Ovary (tissue), 10 donors: ENCODE measurements at places on chromosomes 4 and X.

DNA sequence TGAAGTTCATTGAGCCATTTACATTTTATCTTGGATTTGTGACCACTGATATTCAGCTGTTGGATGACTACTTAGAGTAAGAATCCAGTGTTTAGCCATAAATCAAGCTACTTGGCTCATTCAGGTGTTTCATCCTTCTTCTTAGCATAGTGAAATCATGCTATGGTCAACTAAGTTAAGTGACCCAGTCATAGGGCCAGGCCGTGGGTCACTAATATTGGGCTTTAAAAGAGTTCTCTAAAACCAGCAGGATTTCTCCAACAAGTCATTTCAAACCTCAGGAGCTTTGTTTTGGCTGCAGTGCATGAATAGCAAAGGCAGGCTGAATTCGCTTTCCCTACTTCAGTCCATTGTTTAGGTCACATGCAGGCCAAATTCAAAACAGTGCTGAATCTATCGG, 181.0 kb downstream of the MAML3 start:
- DNase-seq = no peak

GRCh38 chrX:55142206-55142918, 53.5 kb downstream of the PAGE2 start:
- no peak for DNase-seq

DNA sequence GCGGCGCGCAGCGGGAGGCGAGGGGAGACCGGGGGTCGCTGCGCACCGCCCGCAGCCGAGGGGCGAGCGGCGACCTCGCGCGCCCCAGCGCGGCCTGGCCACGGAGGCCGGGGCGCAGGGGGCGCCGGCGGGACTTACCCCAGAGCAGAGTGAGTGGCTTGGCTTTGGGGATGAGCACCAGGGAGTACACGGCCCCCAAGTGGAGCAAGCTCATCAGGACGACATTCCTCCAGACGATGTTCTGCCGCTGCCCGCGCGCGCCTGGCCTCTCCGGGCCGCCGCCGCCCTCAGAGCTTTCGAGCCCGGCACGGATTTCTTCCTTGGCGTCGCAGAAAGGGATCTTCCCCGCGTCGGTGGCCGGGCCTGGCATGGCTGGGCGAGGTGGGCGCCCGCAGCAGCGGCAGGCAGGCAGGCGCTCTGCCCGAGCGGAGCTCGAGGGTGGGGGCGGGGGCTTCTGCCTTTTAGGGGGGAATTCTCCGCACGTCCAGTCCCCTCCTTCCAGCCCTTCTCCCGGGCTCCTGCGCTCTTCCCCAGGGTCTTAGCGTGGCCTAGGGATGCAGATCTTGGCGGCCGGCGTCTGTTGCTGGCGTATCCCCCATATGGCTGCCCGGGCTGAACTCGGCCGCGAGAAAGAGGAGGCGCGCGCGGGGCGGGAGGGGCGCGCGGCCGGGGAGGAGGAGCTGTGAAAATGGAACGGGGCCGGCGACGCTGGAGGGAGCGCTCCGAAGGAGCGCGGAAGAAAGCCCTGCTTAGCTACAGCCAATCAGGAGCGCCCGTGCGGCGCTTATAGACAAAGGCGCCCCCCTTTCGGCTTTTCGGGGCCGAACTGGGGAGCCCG, at the start of gene SCD5:
SCD5 (minus strand) TSS at position 629 of the 838 bp plus-strand sequence; CDS start at position 370, 259 bp downstream.
- DNase-seq = peak; percentile 82

DNA sequence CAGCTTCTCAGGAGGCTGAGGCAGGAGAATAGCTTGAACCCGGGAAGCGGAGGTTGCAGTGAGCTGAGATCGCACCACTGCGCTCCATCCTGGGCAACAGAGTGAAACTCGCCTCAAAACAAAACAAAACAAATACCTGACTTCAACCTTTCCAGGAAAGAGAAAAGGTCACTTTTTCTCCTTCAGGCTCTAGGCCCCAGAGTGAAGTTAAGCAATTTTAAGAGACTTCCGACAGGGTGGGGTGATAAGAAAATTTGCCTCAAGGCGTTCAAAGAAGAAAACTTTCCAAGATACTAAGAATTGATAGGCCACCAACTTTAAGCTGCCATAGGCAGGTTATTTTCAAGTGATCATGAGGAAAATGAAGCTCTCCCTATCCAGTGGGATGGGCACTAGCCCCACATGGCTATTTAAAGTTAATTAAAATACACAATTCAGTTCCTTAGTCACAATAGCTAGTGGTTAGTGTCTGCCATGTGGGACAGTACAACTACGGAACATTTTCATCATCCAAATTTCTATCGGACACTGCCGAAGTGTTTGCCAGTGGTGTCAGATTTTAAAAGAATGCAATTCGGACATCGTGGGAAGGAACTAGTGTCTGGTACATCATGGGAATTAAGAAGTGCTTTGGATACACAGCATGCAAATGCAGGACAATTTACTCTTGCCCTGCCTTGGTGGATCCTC, 33.0 kb downstream of the SMS start:
- no peak for DNase-seq

DNA sequence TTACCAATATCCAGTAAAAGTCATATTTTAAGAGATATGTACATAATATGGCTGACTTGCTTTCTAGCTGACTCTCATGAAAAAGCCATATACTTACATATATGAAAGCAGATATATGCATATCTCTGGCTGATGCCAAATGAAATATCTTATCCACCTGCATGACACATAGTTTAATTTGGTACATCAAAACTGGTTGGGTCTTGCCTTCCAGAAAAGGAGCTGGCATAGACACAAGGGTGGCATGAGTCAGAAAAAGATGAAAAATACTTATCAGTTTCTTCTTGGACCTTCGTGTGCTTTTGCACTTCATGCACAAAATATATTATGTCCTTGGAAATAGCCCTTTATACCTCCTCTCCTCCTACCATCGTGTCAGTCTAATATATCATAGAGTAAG, 32.1 kb downstream of the TIGD4 start:
- no peak for DNase-seq

- no peak for DNase-seq
These were observed 180.0 kb downstream of the WDFY3 start for GRCh38 chr4:84786478-84786877.

DNA sequence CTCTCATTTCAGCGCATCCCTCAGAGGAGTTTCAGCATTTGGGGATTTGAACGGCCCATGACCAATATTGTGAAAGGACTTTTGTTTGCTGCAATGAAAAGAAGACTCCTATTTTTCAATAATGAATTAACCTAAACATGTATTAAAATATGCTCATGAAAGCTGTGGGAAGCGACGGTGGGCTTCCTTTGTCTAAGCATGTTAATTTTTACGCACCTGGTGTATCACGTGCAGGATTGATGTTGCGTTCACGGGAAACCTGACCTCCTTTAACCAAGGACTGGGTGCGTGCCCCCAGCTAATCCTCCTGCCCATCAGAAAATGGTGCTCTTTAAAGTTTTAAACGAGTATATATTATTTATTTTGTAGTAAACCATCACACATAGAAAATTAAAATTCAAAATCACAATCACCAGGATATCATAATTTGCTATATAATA, 590 bp upstream of the CCDC110 start:
- no peak for DNase-seq

GRCh38 chrX:10168226-10168625, 11.5 kb downstream of the CLCN4 start:
- no peak for DNase-seq
